Hypothalamus (tissue), 51 donors: ENCODE measurements at places on chromosomes 7 and 10.

DNA sequence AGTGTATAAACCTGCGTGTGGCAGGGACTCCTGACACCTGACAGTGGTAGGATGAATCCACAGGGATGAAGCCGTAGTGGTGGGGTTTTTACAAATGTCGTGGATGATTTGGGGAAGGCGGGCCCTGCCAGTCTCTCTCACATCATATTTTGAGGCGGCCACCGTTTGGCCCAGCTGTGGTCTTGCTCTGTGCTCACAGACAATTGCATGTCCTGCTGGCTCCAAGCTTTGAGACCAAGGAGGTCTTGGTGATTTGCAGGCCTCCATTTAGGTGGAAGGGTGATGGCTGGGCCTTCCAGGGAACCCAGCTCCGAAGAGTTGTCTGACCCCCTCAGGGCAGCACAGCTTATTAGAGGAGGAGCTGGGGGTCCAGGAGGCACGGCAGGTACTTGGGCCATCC, 151.1 kb upstream of the SHH start:
- no peak for DNase-seq

DNA sequence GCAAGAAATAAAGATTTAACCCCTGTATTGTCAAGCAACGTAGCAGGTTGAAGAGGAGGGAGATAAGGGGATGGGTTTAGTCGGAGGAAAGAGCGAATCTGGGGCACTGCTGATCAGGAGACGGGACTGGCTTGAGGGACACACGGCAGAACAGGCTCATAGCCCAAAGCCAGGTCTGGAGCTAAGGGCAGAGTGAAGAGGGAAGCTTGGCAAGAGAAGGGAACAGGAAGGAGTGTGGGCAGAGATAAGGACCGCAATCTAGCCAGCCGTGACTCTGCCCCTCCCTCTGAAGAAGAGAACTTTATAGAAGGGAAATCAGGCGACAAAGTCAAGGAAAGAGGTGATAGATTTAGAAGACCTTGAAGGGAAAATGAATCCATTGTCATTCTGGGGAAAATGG, 67.6 kb downstream of the CAV1 start:
- DNase-seq, result no peak

DNA sequence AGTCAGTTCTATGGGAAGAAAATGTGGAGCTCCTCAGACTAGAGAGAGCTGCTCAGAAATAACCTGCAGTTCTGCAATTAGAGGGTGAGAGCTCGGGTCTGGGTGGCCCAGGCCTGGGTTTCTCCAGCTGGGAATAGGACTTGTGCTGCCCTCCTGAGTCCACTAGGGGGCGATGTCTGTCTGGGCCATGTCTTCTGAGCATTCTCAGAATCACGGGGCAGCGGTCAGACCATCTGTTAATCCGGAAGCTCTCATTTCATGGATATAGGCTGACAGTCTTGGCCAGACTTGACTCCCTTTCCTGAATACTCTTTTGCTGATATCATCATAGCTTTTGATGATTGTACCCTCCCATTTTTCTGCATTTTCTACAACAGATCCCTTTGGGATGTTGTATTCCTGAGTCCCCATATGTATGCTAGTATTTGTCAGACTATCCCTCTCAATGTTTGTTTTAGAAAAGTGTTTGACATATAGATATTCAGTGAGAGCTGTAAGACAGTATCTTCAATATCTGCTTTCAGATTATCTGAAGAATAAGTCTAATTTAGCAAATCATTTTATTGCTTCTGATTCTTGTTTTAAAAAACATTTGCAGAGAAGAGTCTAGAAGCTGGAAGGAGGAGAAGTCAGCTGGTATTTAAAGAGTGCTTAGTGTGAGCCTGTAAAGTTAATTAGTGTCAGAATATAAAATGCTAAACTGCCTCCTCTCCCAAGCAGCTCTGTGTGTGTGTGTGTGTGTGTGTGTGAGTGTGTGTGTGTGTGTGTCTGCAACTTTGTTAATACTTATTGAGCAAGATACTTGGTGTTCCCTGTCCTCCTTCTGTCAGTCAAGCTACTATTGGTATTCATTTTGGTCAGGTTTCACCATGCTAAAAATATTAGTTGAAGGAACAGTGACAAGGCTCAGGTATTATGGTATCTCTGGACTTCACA, 38.0 kb downstream of the STARD3NL start:
- DNase-seq, result peak; percentile 44

- no peak for DNase-seq
These were observed 2.1 kb downstream of the PRKG1 start for GRCh38 chr10:51076299-51076841.

DNA sequence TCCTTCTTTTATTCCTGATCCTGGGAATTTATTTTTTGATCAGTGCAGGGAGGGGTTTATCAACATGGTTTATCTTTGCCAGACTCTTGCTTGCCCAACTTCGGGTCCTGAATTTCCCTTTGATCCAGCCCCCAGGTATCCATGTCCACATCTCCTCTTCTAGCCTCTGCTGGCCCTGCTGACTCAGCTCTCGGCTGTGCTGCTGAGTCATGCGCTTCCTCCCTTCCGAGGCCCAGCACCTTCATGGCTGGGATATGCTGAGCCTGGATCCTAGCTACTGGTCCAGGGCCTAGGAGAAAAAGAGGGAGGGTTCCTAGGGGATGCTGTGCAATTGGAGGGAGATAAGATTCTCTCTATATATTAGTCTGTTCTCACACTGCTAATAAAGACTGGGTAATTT, 380.7 kb upstream of the SHH start:
- DNase-seq, result no peak

DNA sequence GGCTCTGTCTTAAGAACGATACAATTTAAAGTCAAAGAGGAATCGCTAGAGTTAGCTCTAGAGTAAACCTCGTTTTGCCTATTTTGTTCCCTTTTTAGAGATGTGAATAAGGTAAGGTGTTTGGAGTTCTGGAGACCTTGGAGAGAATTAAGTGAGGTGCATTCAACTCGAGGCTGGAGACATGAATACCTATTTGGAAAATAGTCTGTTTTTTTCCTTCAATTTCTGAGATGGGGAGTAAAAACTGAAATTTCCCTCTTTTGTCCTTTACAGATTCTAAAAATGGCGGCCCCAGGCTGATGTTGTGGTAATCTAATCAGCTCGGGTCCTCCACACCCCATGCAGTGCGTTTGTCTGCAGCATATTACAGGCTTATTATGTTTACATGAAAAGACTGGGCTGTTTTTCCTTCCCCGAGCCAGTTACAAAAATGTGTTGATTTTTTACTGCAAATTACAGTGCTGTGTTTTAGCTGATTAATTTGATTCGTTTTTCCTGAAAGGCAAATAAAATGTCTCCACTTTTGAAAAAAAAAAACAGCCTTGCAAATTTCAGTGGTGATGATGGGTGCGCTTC, 1.5 kb downstream of the KMT2E start:
- DNase-seq, result no peak

DNA sequence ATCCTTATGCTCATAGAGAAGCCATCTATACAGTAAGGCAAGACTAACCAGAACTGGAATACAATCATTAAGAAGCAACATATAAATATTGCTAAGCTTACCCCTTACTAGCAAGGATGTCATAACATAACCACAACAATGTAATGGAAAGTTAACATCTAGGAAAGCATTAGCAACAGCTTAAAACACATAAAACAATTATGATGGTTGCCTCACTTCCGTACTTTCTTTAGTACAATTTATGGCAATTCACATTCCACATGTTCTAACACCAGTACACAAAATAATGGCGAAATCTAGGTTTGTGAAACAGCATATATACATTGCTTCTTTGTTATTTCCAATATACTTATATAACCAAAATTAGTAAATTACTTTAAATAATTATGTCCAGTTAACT, 195.0 kb downstream of the AHR start:
- no peak for DNase-seq

DNA sequence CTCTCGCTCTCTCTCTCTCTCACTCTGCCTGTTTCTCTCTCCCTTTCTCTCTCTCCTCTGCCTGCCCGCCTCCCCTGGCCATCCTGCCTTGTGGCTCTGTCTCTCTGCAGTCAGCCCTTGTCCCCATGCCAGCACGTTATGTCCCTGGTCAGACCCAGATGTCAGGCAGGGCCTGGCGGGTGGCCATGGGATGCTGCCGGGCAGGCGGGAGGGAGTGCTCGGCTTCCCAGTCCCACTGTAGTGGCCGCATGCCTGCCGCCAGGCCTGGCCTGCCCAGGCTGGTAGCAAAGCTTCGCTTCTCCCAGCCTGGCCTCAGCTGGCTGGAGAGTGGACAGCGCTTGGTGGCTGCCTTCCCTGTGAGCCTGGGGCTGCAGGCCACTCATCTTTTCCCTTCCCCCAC, 121.5 kb upstream of the ZNF716 start:
- no peak for DNase-seq

DNA sequence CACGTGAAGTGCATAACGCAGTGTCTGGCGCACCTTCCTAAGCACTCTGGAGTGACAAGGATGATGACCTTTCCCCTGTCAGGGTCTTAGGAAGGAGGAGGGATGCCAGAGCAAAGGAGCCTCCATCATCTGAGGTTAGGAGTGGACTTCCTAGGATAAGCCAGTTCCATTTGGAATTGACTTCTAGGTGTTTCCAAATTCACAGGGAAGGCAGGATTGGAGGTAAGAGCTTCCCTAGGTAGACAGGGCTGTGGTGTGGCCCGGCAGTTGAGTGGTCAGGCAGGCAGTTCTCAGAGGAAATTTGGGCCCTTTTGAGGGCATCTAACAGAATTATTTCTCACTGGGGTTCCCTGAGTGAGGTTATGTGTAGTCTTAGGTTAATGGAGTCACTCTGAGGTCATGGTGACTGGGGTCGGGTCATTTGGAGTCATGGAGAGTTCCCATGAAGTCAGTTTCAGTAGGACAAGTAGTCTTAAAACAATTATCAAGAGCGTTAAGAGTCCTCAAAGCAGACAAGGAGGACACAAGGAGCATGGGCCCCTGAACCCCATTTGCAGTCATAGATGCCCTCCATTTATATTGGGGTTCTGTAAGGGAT, 8.2 kb downstream of the PPIF start:
- no peak for DNase-seq

DNA sequence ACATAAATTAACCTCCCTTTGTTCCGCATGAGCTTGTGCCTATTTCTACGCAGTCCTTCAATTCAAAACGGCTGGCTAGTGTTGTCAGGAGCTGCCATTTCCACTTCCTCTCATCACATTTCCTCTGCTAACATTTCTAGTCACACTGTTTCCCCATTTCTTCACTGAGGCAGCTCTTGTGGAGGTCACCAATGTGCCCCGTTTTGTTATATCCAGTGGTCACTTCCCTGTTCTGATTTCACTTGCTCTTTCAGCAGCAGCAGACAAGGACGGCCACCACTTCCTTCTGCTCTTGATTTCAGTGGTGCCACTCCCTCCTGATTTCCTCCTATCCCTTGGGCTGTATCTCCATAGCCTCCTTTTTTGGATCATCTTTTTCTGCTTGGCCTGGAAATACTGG, 64.8 kb upstream of the SEC61G start:
- peak; percentile 35 for DNase-seq

DNA sequence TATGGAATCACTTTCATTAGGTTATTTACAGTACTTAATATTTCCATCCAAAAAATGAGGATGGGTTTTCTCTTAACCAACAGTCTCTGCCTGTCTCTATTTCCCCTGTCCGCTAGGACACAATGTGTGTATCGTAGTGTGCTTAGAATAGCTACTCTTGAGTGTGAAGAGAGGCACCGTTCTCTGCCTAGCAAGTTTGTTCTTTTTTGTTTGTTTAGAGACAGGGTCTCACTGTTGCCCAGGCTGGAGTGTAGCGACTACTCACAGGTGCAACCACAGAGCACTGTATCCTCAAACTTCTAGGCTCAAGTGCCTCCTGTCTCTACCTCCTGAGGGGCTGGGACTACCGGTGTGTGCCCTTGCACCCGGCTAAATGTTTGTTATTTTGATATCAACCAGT, 121.9 kb downstream of the ANK3 start:
- DNase-seq, result no peak

GRCh38 chr7:132063800-132064199, 507.4 kb upstream of the PODXL start:
- no peak for DNase-seq

GRCh38 chr7:35905555-35905954, 104.7 kb downstream of the SEPTIN7 start:
- no peak for DNase-seq

DNA sequence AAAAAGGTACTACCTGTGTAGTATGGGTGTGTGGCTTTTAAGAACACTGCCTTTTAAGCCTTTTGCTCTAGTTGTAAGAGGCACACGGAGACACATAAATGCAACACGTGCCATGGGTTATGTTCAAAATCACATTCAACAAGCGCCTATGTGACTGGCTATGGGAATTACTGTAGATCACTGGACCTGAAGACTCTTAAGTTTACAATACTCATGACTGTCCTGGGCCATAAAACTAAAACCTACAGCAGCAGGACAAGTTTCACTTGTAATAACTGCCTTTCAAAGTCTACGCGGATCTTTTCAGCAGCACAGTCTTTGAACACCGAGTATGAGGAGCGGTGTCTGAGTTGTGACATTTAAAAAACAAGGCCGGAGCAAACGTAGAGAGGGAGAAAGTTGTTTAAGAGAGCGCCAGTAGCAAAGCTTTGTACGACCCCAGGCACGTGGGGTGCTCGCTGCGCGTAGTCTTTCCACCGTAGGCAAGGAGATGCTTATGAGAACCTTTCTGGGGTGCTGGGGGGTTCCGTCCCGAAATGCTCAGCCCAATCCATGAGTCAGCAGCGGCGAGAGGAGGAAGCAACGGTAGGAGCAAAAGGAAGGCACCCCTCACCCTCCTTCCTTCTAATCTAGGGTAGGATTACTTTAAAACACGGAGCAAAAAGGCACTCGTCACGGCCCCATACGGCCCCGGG, 662 bp downstream of the DNAJC2 start:
- DNase-seq, result no peak

GRCh38 chr7:112001091-112001826, 204.9 kb downstream of the DOCK4 start:
- DNase-seq, result no peak

DNA sequence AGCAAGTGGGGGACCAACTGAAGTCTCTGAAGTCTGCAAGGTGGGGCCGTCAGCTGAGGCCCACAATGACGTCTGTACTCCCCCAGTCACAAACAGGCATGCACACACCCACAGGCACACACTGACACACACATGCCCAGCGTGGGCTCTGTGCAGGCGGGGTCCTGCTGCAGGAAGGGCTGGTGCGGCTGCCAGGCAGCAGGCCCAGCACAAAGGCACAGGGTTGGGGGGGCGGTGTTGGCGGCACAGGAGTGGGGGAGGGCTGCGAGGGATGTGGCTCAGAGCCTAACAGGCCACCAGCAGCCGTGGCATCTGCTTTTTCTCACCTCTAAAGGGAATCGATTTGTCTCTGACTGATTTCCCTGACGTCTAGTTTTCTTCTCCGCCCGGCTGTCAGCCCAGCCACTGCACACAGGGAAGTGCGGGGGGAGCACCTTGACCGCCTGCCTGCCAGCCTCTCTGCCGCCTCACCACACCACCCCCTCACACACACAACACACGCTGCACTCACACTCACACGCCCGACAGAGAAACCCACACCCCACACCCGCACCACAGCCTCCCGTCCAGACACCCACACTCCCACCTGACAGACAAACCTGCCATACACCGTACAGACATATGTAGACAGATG, 43.5 kb upstream of the ZMIZ1 start:
- no peak for DNase-seq

DNA sequence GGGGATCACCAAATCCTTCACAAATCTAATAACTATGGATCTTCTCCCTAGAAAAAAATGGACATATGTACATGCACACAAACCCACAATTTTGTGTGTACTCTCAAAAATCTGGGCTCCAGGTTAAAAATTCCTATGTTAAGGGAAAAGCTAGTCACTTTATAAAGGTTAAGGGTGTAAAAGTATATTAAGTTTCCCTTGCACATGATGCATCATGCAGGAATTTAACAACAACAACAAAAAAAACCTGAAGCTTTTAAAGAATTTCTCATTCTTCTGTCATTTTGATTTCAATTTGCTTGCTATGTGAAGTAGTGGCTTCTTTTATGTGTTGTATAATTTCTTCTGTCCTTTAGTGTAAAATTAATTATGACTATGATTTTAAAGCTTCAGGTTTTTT, 123.7 kb downstream of the CNOT4 start:
- no peak for DNase-seq
